ENCODE measurements at places on chromosomes 16 and 17.
A peak's percentile ranks its signal among the peaks of the same experiment; 100 is the strongest.

DNA sequence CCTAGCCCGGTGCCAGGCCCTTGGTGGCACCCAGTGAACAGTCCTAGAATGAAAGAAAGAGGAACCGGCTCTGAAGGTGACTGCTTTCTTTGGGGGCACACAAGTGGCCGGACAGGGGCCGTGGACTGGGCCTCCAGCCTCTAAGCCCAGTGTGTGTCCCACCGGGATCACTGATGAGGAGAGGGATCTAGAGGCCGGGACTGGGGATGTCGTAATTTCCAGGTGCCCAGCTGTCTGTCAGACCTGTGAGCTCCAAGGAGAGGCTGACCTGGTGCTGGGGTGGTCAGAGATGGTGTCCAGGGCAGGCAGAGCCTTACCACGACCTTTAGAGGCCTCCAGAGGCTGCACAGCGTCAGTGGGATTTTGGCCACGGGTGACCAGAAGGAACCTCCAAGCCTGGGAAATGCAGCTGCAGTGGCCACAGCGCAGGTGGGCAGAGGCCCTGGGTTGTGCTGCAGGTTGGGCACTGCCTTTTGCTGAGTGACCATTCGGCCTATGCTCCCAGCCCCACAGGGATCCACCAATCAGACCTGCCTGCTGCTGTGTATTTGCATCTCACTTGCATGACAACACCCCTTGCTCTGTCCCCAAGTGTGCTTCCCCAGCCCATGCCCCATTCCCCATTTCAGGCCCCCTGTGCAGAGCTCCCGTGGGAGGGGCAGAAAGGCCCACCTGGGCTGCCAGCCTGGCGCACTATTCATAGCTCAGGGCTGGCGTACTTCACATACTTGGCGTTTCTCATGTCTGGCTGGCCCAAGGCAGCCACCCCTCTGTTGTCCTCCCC lies 12.5 kb downstream of the ARHGAP23 start:
- DNase-seq = no peak

- DNase-seq = no peak
These were observed 11.1 kb downstream of the PRCD start for GRCh38 chr17:76550712-76551615.

GRCh38 chr16:55701442-55702319 lies 45.9 kb downstream of the SLC6A2 start:
- DNase-seq = no peak

- no peak for DNase-seq
These were observed 23.6 kb upstream of the ATF7IP2 start for GRCh38 chr16:10362077-10362863.

- peak; percentile 53 for DNase-seq
These were observed 56.8 kb downstream of the BEAN1 start for GRCh38 chr16:66483689-66484452.

DNA sequence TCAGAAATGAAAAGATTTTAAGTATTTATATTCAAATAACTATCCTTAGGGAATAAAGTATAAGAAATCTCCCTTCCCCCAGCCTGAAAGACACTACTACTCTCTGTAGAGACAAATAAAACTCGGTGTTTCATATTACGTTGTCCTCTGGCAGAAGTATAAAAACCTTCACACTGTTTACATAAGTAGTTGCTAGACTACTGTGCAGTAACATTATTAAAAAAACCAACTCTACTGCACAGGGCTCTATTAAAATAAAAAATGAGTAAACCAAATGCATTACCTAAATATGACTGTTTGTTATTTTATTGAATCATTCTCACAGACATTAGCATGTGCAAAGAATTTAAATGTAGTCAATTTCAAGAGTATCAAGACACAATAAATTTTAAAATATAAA lies 67.4 kb downstream of the MED13 start:
- DNase-seq = no peak

DNA sequence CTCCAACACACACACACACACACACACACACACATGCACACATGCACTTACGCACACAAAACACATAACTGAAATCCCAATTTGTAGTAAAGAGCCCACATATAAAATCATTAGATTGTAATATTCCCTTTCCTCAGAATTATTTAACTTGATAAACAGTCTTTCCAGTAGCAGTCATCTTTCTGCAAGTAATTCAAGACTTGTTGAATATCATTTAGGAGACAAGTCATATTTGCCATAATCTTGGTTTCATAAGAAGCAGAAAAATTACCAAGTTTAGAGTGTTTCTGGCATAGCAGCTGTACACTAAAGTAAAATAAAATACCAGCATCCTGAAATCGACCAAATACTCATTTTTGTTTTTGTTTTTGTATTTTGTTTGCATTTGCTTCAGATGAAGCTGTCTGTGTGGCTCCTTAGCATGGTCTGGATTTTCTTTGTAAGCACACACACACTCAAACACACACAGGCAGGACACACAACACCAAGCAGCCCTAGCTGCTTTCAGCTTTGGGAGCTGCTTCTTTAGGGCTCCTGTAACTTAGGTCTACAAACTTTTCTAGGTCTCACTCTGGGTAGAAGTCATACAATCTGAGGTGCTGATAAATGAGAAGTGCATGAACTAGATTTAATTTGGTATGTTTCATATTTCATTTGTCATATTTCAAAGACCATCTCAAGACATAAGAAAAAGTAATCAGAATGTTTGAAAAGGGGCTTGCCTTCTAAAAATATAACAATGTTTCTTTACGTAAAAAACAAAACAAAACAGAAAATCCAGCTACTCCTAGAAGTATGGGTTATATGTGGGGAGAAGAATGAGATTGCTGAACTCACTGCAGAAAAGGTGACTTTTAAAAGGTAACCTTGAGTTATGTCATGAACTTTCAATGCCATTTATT lies 3.0 kb downstream of the SALL1 start:
- no peak for DNase-seq

Data from naive thymus-derived CD8-positive, alpha-beta T cell (primary cell).